ENCODE measurements at places on chromosomes 7 and 10.

DNA sequence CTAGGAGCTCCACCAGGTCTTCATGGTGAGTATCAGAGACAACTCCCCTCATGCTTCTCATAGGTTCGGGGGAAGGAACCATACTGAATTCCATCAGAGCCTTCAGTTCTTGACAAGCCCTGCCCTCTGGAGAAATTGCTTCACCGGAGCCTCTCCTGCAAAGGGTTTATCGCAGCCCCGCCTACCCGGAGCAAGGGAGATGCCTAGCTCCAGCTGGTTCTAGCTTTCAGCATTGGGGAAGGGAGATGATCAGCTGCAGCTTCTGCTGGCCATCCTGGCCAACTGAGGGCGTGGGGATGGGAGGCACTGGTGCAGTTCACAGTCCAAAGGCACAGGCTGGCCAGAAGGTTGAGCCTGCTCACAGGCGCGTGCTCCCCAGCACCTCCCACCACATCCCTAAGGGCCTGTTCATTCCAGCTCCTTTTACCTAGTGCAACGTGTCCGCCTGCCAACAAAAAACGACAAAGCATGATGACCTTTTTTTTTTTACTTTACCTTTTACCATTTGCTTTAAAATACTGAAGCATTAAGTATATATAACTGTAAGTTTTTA, 31.2 kb downstream of the LANCL2 start:
- no peaks in the 10 kb centered on the region for H3K4me1 ChIP-seq
- no peaks in the 10 kb centered on the region for H3K27me3 ChIP-seq
- no peak for DNase-seq
- H3K27ac ChIP-seq = no peak overlapping the region
- no peak overlapping the region for H3K4me3 ChIP-seq
- no peaks in the 10 kb centered on the region for H3K36me3 ChIP-seq

- H3K4me1 ChIP-seq = peaks cover 5% of the 10 kb centered on the region
- no peak overlapping the region for H3K27ac ChIP-seq
- H3K27me3 ChIP-seq = no peaks in the 10 kb centered on the region
- DNase-seq = no peak
- no peak overlapping the region for H3K4me3 ChIP-seq
Observed at GRCh38 chr7:47830015-47830414, 118.3 kb downstream of the PKD1L1 start.

- no peak overlapping the region for H3K4me3 ChIP-seq
- DNase-seq = no peak
- H3K27me3 ChIP-seq = no peaks in the 10 kb centered on the region
- H3K27ac ChIP-seq = no peak overlapping the region
- H3K4me1 ChIP-seq = no peaks in the 10 kb centered on the region
- H3K36me3 ChIP-seq = no peaks in the 10 kb centered on the region
Observed at GRCh38 chr7:105452085-105452484, 63.4 kb upstream of the SRPK2 start.

DNA sequence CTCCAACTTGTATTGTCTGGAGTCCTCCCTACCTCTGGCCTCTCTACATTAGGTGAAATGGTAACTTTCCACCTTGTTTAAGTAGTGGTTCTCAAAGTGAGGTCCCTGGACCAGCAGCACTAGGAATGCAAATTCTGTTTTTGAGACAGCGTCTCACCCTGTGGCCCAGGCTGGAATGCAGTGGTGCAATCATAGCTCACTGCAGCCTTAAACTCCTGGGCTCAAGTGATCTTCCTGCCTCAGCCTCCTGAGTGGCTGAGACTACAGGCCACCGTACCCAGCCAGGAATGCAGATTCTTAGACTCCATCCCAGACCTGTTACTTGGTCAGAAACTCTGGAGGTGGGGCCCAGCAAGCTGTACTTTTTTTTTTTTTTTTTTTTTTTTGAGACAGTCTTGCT, 6.8 kb upstream of the TBL2 start:
- H3K36me3 ChIP-seq = no peaks in the 10 kb centered on the region
- H3K27ac ChIP-seq = no peak overlapping the region
- no peaks in the 10 kb centered on the region for H3K27me3 ChIP-seq

GRCh38 chr7:129144834-129145668, 544 bp downstream of the TSPAN33 start:
- no peaks in the 10 kb centered on the region for H3K36me3 ChIP-seq
- peak overlapping the region; percentile 45 for H3K4me3 ChIP-seq
- no peak overlapping the region for H3K27ac ChIP-seq
- no peaks in the 10 kb centered on the region for H3K27me3 ChIP-seq

DNA sequence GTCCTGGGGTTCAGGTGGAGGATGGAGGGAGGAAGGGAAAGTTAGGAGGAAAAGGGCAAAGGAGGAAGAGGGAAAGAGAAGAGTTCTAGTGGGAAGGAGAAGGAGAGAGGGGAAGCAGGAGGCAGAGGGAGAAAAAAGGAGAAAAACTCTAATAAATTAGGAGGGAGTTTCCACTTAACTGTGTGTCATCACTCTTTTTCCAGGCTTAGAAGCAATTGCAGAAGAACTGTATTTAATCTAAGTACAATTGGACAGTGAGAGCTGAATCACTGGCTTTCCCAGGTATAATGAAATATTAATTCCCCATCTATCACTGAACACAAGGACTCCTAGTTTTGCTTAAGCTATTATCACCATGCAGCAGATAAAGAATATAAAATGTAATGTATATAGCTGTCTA, 76.8 kb downstream of the CREB3L2 start:
- H3K27ac ChIP-seq = no peak overlapping the region
- DNase-seq = no peak
- H3K4me1 ChIP-seq = no peaks in the 10 kb centered on the region
- no peaks in the 10 kb centered on the region for H3K36me3 ChIP-seq

GRCh38 chr10:69101451-69102095, 13.7 kb downstream of the SRGN start:
- H3K27me3 ChIP-seq = no peaks in the 10 kb centered on the region
- DNase-seq = no peak
- H3K36me3 ChIP-seq = no peaks in the 10 kb centered on the region

DNA sequence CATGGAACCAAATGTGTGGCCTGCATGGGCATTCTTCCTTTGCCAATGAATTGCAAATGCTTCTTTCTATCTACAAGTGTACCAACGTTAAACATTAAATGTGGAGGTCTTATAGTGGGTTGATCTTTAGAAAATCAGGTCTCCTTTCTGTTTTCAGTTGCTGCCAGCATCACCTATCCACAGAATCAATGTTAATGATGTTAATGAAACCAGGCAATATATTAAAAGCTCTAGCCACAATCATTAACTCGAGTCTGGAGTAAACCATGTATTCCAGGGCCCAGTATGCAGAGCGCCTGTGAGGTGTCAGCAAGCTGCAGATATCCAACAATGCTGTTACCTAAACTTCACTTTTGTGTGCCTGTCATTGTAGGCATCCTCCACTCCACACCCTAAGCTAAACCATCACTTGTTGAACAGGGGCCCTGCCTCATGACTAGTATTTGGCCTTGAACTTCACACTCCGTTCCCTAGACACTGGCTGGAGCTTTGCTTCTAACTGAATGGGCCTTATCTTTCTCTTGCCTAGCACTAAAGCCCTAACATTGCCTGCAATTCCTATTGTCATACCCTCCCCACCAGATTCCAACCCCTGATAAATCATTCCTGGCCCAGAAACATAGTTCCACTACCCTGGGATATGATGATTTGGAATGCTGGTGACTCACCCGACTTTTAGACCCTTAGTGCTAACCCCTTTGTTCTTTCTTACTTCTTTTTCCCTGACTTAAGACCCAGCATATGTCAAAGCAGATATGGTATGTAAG, 24.3 kb upstream of the ITGB8 start:
- H3K4me3 ChIP-seq = no peak overlapping the region
- no peaks in the 10 kb centered on the region for H3K4me1 ChIP-seq
- DNase-seq = no peak
- H3K27me3 ChIP-seq = no peaks in the 10 kb centered on the region

DNA sequence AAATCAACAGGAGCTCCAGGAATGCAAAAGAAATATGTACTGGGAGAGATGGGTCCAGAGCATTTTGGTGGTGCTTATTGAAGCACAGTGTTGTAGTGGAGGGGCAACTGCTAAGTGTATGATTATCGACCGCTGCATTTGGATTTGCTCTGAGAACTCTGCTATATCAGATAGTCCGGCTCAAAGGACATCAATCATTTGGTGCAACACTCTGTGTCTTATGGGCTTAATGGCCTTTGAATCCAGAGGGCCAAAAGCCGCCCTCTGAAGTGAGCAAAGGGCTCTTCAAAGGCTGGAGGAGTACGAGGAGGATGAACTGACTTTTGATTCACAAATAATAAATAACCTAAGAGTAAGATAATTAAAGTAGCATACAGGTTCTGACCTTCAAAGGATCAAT, 9.4 kb upstream of the IKZF1 start:
- H3K27me3 ChIP-seq = peaks cover 4% of the 10 kb centered on the region
- DNase-seq = no peak
- H3K4me1 ChIP-seq = no peaks in the 10 kb centered on the region
- no peaks in the 10 kb centered on the region for H3K36me3 ChIP-seq

- H3K36me3 ChIP-seq = no peaks in the 10 kb centered on the region
- no peak overlapping the region for H3K27ac ChIP-seq
- no peak for DNase-seq
- peaks cover 56% of the 10 kb centered on the region for H3K27me3 ChIP-seq
- H3K4me3 ChIP-seq = no peak overlapping the region
- no peaks in the 10 kb centered on the region for H3K4me1 ChIP-seq
Observed at GRCh38 chr10:133019651-133020050, 68.1 kb upstream of the ADGRA1 start.

DNA sequence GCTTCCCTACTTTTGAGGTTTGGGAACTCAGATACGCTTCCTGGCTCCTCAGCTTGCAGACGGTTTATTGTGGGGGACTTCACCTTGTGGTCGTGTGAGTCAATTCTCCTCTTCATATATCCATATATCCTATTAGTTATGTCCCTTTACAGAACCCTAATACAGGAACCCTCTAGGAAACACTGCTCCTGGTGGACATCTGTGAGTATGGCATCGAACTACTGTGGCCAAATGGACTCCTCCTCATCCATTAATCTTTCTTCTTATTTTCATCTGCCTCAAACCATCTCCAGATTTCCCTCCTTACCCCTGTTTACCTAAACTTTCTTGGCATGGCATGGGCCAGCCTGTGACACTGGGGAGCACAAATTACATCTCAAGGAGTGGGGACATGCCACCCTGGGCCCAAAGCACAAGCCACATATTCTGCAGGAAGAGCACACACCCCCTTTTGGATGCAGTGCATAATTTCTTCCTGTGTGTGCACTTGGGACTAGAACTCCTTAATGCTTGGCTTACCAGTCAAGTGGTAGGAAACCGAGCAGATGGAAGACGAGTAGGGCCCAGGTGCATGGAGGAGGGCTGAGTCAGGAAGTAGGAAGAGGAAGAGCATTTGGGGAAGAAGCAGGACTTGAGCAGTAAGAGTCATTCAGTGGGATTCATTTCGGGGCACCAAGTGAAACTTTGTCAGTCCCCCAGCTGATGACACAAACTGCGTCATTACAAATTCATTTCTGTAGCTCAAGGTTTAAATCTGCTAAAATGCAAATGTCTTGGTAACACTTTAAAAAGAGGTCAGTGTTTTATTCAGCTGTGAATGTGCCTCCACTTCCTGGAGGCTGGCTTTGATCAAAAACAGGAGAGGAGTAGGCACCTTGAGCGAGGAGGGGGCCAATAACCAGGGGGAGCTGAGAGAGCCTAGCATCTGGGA, 80.8 kb upstream of the PLXNA4 start:
- no peaks in the 10 kb centered on the region for H3K36me3 ChIP-seq
- no peak overlapping the region for H3K4me3 ChIP-seq
- no peaks in the 10 kb centered on the region for H3K4me1 ChIP-seq
- no peaks in the 10 kb centered on the region for H3K27me3 ChIP-seq
- DNase-seq = no peak

DNA sequence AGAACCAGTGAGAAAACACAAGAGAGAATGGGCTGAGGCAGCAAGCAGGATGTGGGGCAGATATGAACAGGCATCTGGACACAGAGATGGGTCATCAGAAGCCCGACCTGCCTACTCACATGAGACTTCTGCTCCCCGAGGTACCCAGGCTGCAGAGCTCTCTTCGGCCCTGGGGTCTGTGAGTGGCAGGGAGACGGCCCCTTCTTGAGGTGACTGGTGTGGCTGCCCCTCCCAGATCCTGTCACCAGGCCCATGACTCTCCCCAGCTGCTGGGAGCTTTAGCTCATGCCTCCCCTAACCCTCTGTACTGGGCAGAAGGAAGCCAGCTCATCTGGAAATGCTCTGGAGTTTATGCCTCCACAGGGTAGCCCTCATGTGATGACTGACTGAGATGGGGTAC, 157.6 kb upstream of the PCBD1 start:
- no peak overlapping the region for H3K4me3 ChIP-seq
- H3K27ac ChIP-seq = no peak overlapping the region
- no peak for DNase-seq
- H3K36me3 ChIP-seq = no peaks in the 10 kb centered on the region
- no peaks in the 10 kb centered on the region for H3K27me3 ChIP-seq
- no peaks in the 10 kb centered on the region for H3K4me1 ChIP-seq

DNA sequence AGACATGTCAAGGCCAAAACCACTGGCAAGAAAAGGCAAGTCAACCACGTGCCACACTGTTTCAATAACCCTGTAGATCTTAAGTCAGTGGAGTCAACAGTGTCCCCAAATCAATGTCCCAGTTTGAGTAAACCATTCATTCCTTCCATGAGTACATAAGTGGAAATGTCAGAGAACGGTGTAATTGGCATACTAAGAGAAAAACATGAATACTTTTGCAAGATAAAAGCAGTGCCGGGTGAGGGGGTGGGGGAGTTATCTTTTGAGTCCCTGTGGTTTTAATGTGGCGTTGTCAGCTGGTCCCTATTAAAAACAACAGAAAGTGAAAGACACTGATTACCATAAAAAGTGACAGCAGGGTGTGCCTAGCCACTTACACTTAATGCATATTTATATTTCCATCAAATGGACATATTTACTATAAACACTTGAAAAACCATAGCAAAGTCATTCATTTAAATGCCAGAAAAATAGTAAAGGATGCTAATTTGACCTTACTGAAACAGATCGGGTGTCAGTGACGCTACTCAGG, 37.8 kb downstream of the RSU1 start:
- no peak overlapping the region for H3K4me3 ChIP-seq
- H3K36me3 ChIP-seq = peaks cover 4% of the 10 kb centered on the region

Measured in breast epithelium (tissue), 4 donors.